ENCODE measurements at places on chromosomes 1 and 21.

GRCh38 chr1:193634470-193634869, 448.1 kb upstream of the B3GALT2 start:
- no peak for DNase-seq

- DNase-seq: no peak
These were observed 504 bp downstream of the H6PD start for GRCh38 chr1:9235096-9235459.

- no peak for DNase-seq
These were observed 48.2 kb downstream of the UBE2T start for GRCh38 chr1:202293569-202293968.

GRCh38 chr1:211632808-211633523, 42.5 kb downstream of the NEK2 start:
- DNase-seq: no peak

- DNase-seq: no peak
These were observed 2.7 kb downstream of the TTLL7 start for GRCh38 chr1:83996191-83996590.

DNA sequence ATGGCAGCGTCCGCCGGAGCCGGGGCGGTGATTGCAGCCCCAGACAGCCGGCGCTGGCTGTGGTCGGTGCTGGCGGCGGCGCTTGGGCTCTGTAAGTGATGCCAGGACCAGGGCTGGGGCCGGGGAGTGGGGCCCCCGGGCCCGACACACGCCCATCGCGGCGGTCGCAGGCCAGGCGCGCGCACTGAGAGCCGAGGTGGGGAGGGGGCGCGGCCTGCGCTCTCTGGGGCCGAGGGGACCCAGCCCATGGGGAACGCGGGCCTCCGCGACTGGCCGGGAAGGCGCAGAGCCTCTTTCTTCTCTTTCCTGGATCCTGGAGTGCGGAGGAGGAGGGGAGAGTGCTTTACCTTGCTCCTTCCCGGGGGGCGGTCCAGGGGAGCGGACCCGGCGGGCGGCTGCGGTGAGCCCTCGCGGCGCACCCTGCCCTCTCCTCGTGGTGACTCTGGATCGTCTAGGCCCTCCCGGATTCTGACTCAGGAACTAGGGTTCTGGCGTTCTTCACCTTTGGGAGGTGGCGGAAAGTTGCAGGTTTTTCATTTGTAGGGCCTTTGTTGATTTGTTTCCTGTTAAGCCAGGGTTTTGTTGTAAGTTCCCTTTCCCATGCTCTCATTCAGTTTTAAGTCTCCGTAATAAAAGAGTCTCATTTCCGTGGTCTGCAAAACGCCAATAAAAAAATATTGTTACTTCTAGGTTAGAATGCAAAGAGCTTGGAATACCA, 529 bp downstream of the MPZL1 start:
- DNase-seq: no peak

DNA sequence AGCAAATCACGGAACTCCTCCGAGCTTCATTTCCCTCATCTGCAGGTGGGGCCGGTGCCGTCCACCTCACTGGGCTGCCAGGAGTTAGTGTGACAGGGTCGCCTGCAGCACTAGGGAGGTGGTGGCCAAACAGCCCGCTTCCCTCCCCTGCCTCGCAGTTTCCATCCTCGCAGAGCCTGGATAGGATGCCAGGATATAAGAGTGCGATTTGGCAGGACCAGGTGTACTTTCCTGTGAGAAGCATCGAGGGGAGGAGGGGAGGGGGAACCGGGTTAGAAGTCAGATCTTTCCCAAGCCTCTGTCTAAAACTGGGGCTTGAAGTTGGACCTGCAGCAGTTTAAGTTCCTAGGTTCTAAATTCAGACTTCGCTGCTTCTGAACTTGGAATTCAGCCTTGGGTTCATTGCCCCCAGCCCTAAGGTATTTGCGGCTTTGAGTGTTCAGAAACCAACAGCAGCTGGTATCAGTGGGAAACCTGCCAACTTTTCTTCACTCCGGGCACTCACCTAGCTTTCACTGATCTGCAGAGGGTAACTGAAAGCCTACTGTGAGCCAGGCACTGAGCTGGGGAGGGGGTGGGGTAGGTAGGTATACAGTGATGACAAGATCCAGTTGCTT, 1.7 kb upstream of the JUN start:
- DNase-seq: no peak

DNA sequence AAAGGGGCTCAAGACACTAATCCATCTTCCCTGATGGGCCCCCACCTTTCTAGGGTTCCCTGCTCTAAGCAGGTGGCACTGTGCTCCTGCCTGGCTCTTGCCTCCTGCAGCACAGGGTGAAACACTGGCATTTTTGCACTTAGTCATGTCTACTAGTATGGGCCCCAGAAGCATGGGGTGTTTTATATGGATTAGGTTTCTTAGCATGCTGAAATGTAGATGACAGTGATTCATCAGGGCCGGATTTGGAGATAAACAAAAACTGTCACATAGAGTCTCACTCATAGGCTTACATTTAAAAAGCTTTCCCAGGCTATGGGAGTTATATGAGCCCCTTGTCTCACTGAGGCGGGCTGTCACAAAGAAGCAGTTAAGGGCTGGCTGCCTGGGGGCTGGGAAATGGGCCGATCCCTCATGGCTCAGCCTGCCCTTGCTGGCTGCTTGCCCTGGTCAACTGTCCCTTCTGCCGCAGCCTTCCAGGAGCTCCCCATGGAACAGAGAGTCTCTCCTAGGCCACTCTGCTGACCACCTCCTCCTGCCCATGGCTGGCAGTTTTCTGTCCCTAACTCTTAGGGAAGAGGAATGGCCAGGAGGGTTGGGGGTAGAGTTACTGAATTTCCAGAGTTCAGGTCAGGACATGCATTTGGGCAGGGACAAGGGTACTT, 6.5 kb downstream of the GALNT2 start:
- DNase-seq: no peak

DNA sequence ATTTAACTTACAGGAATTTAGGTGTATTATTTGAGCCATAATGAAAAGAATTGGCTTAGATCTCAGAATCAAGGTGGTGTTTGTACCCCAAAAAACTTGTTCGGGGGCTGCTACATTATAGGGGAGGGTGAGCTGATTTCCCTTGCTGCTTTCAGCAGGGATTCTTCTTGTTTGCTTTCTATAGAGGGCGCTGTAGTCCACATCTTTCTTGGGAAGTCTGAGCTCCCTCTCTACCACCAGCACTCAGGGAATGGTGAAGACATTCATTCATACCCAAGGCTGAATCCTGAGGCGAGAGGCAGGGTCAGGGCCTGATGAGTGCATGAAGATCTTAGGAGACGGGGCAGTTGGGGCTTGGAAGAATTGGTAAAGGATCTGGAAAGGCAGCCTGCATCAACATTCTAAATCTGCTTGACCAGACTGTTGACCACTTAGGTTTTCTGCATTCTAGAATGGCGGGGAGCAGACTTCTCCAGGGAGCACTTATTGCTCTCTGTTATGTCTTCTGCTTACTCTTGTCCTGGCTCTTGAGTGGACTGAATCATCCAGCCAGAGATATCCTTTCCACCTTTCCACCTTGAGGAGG, 18.9 kb downstream of the SPATA46 start:
- DNase-seq: no peak

- DNase-seq: no peak
These were observed 38.8 kb upstream of the ANGPTL7 start for GRCh38 chr1:11150326-11150725.

DNA sequence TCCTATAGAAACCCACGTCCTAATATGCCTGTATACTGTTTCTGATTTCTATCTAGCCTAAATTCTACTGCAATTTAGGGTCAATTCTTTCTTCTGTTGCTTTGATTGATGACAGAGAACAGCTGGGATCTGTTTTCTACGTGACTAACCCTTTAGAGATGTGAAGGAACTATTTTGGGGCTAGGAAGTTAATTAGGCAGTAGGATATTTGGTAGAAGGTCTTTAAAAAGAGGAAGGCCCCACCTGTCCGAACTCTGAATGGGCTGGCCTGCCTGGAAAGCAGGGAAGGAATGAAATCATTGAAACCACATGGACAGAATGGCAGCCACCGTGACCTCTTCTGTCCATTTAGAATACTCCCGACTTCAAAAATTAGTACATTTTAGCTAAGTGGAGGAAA, 21.0 kb downstream of the EIF2D start:
- DNase-seq: no peak

DNA sequence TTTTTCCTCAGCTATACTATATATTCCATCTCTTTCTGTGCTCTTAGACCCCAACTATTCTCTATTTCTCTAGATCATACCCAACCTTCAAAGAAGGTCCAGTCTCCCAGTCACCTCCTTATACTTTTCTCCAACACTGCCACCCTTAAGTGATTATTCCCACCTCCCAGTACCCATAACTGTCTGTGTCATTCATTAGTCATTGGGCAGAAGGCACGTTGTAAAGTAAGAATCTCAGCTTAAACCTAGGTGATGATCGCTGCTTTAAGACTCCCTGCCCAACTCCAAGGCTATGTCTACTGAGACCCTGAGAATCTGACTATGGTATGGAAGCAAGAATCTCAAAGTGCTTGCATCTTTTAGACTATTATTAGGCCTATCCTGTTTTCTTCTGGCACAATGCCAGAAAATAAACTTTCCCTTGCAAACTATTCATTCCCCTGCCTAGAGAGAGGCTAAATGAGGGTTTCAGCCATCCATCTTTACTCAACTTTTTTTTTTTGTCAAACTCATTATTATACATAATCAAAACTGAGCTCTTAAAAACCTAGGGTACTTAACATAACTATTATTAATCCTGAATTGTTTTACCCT, 174.3 kb upstream of the DPT start:
- no peak for DNase-seq

GRCh38 chr1:43858324-43858723, 75.3 kb upstream of the ARTN start:
- no peak for DNase-seq

- DNase-seq: peak; percentile 38
These were observed 27.4 kb downstream of the HIVEP3 start for GRCh38 chr1:41891199-41891896.

DNA sequence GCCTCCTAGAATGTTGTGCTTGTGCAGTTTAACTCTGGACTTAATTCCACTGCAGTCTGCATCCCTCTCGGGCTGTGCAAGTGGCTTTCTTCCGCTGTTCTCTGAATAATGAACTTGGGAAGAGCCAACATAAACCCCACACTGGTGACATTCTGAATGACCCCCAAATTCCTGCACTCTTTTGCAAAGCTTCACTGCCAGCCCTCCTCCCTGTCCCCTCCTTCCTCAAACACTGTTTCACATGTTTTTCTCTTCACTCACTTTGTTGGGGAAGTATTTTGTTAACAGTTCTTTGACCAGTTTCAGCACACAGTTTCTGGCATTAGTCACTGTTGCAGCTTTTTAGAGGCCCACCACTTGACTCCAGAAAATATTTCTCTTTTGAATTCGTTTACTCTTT, 39.7 kb downstream of the GNG12 start:
- no peak for DNase-seq

GRCh38 chr1:167996266-167996665, 59.4 kb upstream of the MPC2 start:
- DNase-seq: no peak

DNA sequence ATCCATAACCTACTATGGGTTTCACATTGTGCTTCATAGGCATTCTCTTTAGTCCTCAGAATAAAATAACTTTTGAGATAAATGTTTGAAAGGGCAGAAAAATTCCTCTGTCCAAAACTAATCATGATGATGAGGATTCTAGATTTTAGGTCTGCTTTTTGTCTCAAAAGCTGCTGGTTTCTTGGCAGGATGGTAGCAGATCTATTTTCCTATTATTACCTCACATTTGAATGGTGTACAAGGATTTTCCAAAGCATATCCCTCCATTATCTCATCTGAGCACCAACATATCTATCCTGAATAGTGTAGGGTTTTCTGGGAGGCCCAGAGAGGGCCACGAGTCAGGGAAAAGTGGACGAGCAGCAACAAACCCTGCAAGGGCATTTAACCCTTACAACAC, 201.9 kb downstream of the PLPP3 start:
- no peak for DNase-seq

GRCh38 chr1:87284456-87285240, 44.0 kb upstream of the LMO4 start:
- DNase-seq: no peak

- no peak for DNase-seq
These were observed 10.8 kb downstream of the DPT start for GRCh38 chr1:168717906-168718891.

DNA sequence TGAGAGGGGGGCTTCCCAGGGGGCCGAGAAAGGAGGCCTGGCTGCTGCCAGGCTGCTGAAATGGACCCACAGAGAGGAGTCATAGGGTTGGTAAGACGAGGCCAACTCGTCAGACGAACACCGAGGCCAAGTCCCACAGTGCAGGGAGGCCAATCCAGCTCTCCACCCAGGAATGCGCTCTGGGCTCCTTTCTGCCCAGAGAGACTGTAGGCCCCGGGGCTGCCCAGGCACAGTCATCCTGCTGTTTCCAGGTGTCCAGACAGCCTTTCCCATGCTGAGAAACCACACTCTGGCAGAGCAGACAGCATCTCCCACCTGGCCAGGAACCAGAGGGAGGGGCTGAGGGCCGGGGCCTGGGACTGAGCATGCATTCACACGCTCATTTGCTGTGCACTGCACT, 26.7 kb upstream of the RSPO1 start:
- no peak for DNase-seq

- DNase-seq: peak; percentile 67
These were observed 76.3 kb downstream of the ITPKB start for GRCh38 chr1:226662642-226663326.

DNA sequence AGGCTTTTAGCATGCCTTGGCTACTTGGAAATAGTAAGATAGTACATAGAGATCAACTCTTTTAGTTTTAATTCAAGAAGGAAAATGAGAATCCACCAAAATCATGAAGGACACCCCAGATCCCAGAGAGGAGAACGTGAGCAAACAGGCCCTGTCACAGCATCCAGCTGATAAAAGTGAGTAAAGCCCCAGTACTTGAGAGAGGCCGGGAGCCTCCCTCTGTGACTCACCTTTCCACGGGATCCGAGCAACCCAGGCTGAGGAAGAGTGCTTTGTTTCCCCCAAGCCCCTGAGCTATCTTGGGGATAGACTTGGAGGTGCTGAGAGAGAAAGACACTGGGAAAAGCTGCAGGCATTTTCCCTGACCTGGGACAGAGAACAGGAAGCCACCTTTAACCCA, 238.6 kb downstream of the DUSP10 start:
- no peak for DNase-seq

GRCh38 chr1:229848752-229849677, 218.0 kb upstream of the GALNT2 start:
- no peak for DNase-seq

DNA sequence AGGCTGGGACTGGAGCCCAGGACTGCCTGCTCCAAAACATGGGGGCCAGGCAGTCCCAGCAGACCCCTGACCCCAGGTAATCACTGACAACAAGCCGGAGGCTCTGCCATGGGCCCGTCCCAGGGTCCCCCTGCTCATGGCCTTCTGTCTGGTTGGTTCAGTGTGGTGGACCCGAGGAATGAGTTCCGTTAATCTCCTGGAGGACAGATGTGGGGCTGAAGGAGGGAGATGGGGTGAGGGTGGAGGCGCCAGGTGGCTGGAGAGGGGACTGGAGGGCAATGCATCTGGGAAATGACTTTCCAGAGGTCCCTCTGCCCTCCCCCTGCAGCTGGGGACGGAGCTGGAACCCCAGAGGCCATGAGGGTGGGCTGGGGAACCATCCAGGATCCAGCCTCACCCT, 103.2 kb downstream of the EBNA1BP2 start:
- no peak for DNase-seq

GRCh38 chr1:203769505-203770343, 4.7 kb downstream of the LAX1 start:
- DNase-seq: no peak

GRCh38 chr1:239563681-239564080, 177.3 kb downstream of the CHRM3 start:
- DNase-seq: no peak

- no peak for DNase-seq
These were observed 110.4 kb downstream of the ACBD6 start for GRCh38 chr1:180392020-180392419.
